Lung (tissue), 17 donors: ENCODE measurements at places on chromosomes 7 and 10. TPM values are rescaled to one million over a fixed set of nuclear protein-coding genes. Genes with fewer than 3 reads are reported as not detected.

DNA sequence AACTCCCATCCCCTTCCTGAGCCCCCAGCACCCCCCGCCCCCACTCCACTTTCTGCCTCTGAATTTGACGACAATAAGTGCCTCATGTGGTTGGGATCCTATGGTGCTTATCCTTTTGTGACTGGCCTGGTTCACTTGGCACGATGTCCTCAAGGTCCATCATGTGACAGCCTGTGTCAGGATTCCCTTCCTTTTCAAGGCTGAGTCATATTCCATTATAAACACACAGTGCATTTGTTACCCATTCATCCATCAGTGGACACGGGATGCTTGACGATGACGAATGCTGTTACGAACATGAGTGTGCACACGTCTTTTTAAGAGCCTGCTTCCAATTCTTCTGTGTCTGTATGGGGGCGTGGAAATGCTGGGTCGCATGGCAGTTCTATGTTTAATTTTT, 26.7 kb downstream of the SHH start:
- H3K4me3 ChIP-seq: no peak overlapping the region
- H3K36me3 ChIP-seq: peaks cover 6% of the 10 kb centered on the region
- H3K27me3 ChIP-seq: no peaks in the 10 kb centered on the region
- no peak for DNase-seq
- H3K27ac ChIP-seq: no peak overlapping the region
- no peaks in the 10 kb centered on the region for H3K4me1 ChIP-seq

- DNase-seq: no peak
- H3K4me1 ChIP-seq: no peaks in the 10 kb centered on the region
- no peaks in the 10 kb centered on the region for H3K27me3 ChIP-seq
- no peaks in the 10 kb centered on the region for H3K36me3 ChIP-seq
- no peak overlapping the region for H3K27ac ChIP-seq
Observed at GRCh38 chr10:90087197-90088023, 386.0 kb downstream of the KIF20B start.

GRCh38 chr10:132301371-132302330, 6.1 kb downstream of the STK32C start:
- DNase-seq: no peak
- no peaks in the 10 kb centered on the region for H3K36me3 ChIP-seq
- no peaks in the 10 kb centered on the region for H3K27me3 ChIP-seq
- no peak overlapping the region for H3K4me3 ChIP-seq
- peaks cover 2% of the 10 kb centered on the region for H3K4me1 ChIP-seq

VWC2 gene
- 0.09 TPM for total RNA-seq

- no peak overlapping the region for H3K27ac ChIP-seq
- H3K36me3 ChIP-seq: no peaks in the 10 kb centered on the region
- no peaks in the 10 kb centered on the region for H3K27me3 ChIP-seq
- H3K4me3 ChIP-seq: no peak overlapping the region
- peaks cover 4% of the 10 kb centered on the region for H3K4me1 ChIP-seq
- DNase-seq: no peak
Observed at GRCh38 chr7:84985073-84985784, 201.6 kb downstream of the SEMA3D start.

- no peak for DNase-seq
- H3K4me3 ChIP-seq: no peak overlapping the region
- H3K4me1 ChIP-seq: peaks cover 15% of the 10 kb centered on the region
- no peaks in the 10 kb centered on the region for H3K27me3 ChIP-seq
- peaks cover 21% of the 10 kb centered on the region for H3K36me3 ChIP-seq
- peak overlapping the region; percentile 22 for H3K27ac ChIP-seq
Observed at GRCh38 chr7:732094-732541, 5.0 kb upstream of the PRKAR1B start.

GRCh38 chr7:44394636-44395035, 69.2 kb upstream of the CAMK2B start:
- H3K27ac ChIP-seq: no peak overlapping the region
- peaks cover 13% of the 10 kb centered on the region for H3K4me1 ChIP-seq
- no peak overlapping the region for H3K4me3 ChIP-seq
- no peaks in the 10 kb centered on the region for H3K27me3 ChIP-seq

DNAJC30 gene
- 14.4 TPM for total RNA-seq

GRCh38 chr7:2926120-2926895, 82.2 kb upstream of the GNA12 start:
- no peak overlapping the region for H3K4me3 ChIP-seq
- H3K27ac ChIP-seq: no peak overlapping the region
- no peaks in the 10 kb centered on the region for H3K4me1 ChIP-seq
- no peaks in the 10 kb centered on the region for H3K36me3 ChIP-seq

GRCh38 chr7:36406156-36406555, 16.5 kb downstream of the ANLN start:
- H3K4me3 ChIP-seq: no peak overlapping the region
- H3K36me3 ChIP-seq: peaks cover 11% of the 10 kb centered on the region
- H3K27ac ChIP-seq: no peak overlapping the region
- peaks cover 2% of the 10 kb centered on the region for H3K4me1 ChIP-seq
